Ureter (tissue), 1 donor: ENCODE measurements at places on chromosomes 7 and 10.

DNA sequence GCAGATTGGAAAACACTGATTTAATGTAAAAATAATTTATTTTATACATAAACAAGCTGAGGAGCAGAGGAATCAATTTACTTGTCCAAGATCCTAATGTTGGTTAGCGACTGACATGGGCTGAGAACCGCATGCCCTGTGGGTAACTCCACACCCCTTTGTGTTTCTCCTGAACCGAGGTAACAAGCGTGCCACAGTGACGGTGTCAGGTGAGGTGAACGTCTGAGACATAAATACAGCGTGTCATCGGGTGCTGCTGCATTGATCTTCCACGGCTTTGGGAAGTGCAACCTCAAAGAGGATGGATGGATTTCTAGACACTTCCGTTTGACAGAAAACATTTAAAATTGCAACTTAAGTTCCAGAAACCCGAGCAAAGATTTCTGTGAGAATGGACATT lies 386.8 kb upstream of the ADARB2 start:
- DNase-seq, result no peak

GRCh38 chr7:143238289-143238980 lies 16.6 kb downstream of the TAS2R40 start:
- no peak for DNase-seq

- DNase-seq, result no peak
Measured at GRCh38 chr10:109919220-109919619, 4.1 kb downstream of the XPNPEP1 start.

DNA sequence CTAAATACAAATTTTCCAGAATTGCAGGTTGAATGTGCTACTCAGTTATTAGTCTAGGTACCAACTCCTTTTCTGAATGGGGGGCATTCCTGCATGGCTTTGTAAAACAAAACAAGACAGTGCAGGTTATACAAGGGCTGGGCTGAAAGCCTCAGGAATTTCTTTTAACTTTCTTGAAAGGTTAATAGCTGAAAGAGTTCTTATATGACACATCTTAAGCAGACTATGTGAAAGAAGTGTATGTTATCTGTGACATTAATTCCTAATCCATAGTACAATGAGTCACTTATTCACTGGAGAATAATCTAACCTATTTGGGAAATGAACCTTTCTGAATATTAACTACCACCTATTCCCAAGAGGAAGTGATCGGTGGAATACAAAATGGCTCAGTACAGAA lies 115.6 kb upstream of the FAM133B start:
- no peak for DNase-seq

GRCh38 chr10:110363572-110364411 lies 59.1 kb upstream of the SMNDC1 start:
- DNase-seq, result no peak

DNA sequence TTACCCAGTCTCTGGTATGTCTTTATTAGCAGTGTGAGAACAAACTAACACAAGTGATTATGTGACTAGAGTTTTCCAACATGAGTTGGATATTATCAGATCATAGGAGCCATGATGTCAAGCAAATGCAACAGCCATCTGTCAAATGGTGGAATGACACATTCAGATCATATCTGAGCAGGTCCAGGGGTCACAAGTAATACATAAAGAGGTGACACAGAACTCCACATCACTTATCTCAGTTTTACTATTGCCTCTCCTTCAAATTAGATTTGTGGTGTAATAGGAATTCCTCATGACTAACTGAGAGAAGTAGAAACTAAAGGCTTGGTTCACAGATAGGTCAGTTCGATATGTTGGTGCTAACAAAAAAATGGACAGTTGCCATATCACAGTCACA lies 12.2 kb upstream of the SAMD9L start:
- no peak for DNase-seq
